Mesenteric fat pad (tissue), 1 donor: ENCODE measurements at places on chromosomes 7 and 10. TPM values are rescaled to one million over a fixed set of nuclear protein-coding genes. Genes with fewer than 3 reads are reported as not detected.

DNA sequence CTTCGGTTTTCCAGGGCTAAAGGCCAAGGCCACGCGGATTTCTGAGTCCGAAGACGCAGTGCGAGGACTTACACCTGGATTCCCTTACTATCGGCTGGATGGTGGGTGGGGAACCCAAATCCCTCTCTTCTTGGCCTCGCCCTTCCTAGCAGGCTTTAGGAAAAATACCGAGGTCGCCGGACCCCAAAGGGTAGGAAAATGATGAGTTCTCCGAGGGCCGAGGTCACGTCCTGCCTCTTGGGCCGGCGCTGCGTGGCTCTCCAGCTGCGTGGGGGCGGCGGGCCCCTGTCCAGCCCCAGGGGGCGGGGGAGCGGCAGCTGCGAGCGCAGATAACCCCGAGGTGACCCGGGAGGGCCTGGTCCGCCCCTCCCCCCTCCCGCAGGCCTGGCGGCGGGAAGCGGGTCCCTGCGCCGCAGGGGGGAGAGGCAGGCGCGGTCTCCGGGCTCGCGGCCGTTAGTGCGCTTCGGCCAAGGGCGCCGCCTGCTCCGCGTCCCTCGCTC is 805 bp upstream of the HMX3 start:
- no peak for DNase-seq

GRCh38 chr10:7225133-7225532 is 185.7 kb downstream of the SFMBT2 start:
- no peak for DNase-seq

GRCh38 chr10:123433539-123433938 is 232.6 kb upstream of the GPR26 start:
- peak; percentile 72 for DNase-seq

GRCh38 chr10:43573250-43574000 is 991 bp downstream of the ZNF239 start:
- no peak for DNase-seq

Gene GJD4
- total RNA-seq = not detected

Gene TRIM74
- 0.61 TPM for total RNA-seq

Gene DEPP1
- total RNA-seq = 566 TPM

Gene GPC2
- total RNA-seq = 1.2 TPM

Gene GSTO2
- 0.45 TPM for total RNA-seq
